Central memory CD4-positive, alpha-beta T cell (primary cell): ENCODE measurements at places on chromosomes 5 and 9.

DNA sequence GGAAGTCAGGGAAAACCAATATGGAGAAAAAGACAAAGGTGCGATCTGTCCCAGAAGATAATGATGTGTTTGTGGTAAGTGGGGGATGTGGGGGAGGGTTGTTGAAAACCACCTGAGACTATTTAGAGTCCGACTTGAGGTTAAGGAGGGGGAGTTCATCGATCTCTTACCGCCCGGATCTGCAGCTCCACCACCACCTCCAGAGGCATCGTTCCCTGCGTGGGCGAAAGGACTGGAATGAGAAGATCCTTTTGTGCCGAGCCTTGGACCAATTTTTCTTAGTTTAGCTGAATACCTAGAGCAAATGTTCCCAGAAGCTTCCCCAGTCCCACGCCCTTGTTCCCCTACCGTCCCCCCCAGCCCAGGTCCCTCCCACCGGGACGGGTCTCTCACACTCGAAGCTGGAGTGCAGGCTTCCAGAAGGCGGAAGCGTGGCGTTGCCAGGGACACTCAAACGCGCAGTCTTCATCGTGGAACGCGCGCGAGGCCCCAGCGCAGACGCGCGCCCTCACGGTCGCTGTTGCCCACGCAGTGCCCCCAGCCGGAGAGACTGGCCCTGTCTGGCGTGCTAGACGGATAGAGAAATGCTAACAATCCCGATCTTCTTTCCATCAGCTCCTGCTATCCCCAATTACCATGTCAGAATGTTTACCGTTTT lies at the start of gene SPATA6L:
SPATA6L (minus strand) TSS at position 439 of the 658 bp plus-strand sequence; CDS start at position 209, 230 bp downstream.
- peak; percentile 22 for DNase-seq

DNA sequence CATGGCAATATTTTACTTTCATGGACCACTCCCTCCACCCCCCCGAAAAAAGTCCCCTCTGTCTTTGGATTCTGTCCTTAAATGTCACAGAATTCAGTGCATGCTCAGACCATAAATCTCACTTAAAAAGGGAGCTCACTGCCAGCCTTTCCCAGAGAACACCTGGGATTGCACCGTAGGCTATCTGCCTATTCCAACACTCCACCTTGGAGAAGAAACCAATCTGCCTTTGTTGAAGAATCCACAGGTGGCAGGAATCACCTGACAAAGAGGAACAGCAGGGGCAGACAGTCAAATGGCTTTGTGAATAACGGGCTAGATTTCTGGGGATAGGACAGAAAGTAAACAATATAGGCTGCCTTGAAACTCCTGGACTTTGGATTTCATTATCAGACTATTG lies 306.7 kb upstream of the BRINP1 start:
- no peak for DNase-seq

- DNase-seq, result no peak
Measured at GRCh38 chr5:175214152-175214551, 229.8 kb downstream of the DRD1 start.

GRCh38 chr5:139185589-139185988 lies 12.6 kb downstream of the SIL1 start:
- DNase-seq, result no peak

DNA sequence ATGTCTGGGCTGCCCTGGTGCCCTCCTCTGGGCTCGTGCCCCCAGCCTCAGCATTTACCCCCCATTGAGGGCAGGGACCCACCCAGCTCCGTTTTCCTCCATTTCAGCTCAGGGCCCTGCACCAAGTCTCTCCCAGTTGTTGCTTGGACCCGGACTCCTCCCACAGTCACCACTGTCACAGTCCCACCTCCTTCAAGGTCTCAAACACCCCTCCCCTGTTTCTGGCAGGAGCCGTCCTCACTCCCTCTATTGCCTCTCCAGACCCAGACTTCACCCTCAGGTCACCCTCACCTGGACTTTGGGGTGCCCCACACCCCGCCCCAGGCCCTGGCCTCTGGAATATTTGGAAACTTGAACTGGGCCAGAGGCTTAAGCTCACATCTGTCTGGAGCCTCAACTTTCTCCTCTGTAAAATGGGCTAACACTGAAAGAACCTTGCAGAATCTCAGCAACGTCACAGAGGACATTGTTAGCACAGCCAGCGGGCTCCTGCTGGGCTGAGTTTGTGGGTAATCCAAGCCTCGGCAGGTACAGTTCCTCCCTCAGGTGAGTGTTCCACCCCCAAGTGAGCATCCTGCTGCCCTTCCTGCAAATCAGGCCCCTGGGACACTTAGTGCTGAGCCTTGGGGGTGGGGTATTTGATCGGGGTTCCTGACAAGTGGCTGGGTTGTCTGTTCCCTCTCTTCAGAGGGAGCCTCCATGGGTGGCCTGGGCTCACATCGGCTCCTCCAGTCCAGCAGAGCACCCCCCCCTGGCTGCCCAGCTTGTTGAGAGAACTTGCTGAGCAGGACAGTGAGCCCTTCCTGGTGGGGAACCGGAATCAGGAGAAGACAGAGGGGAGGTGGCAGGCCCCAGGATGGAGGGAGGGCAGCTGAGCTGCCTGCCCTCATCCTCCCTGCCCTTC lies 130.1 kb downstream of the C9orf50 start:
- DNase-seq, result no peak

- DNase-seq, result no peak
Measured at GRCh38 chr9:21854594-21854993, 52.2 kb downstream of the MTAP start.

- no peak for DNase-seq
Measured at GRCh38 chr9:120308495-120308894, 271.5 kb downstream of the CDK5RAP2 start.

GRCh38 chr5:73998489-73998888 lies 372.5 kb downstream of the ARHGEF28 start:
- DNase-seq, result no peak

GRCh38 chr5:98217138-98217537 lies 556.3 kb upstream of the RGMB start:
- no peak for DNase-seq

DNA sequence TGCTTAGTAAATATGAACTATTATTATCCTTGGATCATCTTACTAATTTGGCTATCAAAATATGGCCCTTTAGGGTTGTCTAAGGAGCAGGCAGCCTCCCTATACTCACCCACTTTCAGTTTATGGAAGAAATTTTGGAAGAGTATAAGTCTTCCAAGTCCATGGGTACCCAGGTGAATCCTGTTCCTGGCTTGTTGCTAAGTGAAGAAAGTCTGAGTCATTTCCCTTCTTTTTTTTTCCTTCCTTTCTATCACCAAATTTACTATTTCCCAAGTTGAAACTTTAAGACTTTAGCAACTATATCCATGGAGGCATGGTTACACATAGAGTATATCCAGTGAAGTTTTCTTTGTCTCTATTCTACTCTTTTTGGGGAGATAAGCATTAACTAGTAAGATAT lies 184.0 kb upstream of the ACTBL2 start:
- DNase-seq, result no peak

GRCh38 chr5:94693043-94693822 lies 74.8 kb downstream of the SLF1 start:
- peak; percentile 13 for DNase-seq

- DNase-seq, result no peak
Measured at GRCh38 chr9:33223696-33224095, 16.3 kb upstream of the SPINK4 start.

- DNase-seq, result no peak
Measured at GRCh38 chr9:1044643-1045042, 5.5 kb upstream of the DMRT2 start.

DNA sequence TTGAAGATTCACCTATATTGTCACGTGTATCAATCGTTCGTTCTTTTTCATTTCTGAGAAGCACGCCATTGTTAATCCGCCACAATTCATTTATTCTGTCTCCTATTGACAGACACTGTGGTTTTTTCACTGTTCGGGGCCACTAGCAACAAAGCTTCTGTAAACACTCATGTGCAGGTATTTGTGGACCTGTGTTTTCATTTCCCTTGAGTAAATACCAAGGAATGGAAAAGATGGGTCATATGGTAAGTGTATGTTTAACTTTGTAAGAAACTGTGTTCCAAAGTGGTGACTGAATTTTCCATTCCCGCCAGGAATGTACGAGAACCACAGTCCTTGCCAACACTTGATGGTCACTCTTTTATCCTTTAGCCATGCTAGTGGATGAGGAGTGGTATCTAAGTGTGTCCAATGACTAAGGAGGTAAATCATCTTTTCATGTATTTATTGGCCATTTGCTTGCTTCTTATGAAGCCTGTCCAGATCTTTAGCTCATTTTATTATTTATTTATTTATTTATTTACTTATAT lies 10.7 kb downstream of the ABO start:
- no peak for DNase-seq

DNA sequence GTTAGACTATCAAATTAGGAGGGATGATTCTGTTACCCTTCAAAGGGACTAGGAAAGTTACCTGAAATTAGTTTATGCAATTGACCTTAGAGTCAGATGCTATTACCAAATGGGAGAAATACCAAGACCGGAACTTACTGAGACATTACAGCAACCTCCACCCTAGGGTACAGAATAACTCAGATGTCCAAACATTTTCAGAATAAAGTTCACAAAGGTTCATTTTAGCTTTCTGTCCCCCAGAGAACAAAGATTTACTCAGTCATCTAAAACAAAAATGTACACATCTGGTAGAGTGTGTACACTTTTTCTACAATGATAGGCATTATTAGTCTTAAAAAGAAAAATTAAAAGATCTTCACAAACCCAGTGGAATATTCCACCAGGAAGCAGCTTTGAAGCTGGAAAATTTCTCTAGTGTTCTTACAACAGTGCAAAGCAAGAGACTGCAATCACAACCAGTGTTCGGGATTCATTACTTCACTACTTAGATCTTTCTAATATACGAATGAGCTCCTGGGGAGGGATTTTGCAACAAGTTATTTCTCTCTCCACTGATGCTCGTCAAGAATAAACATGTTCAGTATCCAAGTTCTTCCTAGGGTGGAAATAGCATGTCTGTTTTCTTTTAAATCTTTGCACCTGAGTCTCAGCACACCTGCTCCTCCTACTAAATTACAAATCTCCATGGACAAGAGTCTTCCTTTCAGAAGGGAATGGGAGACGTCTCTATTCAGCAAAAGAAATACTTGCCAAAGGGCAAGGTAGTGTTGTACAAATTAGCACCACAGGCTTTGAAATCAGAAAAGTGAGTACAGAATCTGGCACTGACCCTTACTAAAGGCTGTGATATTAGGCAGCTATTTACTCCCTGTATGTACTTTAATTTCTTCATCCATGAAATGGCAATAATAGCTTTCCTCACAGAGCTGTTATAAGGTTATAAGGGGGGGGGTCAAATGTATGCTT lies 8.8 kb downstream of the ETF1 start:
- DNase-seq, result no peak

DNA sequence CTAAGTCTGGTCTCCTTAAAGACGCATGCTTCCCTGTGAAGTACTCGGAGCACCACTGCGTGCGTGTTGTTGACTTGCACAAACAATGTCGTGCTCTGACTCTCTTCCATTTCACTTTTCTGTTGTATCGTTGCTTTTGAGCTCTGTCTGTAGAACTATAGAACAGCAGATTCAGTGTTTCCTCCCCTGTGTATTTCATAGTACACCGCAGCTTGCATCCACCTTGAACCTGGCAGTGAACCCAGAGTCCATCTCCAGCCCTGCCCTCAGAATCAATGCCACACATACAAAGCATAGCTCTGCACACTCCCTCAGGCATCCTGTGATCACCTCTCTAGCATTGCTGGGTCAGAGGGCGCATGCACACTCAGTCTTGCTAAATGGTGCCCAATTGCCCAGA lies 37.2 kb upstream of the ADAMTS2 start:
- no peak for DNase-seq

GRCh38 chr5:137989419-137989818 lies 43.5 kb downstream of the FAM13B start:
- DNase-seq, result no peak

GRCh38 chr9:114271556-114272510 lies 51.1 kb upstream of the ORM1 start:
- no peak for DNase-seq

DNA sequence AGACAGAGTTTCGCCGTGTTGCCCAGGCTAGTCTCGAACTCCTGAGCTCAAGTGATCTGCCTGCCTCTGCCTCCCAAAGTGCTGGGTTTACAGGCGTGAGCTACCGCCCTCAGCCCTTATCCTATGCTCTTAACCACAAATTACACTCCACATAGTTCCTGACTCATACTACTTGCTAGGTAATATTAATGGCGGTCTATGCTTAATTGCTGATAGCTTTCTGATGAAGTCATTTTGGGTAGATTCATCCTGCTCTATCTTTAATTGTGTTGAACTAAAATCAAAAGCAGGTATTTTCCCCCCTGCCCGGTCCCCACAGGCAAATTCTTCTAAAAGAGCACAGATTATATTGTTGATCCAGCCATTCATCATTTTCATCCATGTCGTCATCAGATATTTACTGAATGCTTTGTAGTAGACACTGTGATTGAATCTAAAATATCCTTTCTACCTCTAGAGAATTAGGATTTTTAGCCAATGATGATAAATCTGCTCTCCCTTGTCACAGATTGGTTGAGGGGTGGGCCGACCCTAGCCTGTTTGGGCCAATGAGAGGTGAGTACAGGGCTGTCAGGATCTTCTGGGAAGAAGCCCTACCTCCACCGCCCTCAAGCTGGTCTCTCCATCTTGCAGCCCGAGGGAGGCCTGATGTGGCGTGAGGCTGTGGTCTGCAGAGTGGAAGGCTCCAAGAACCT lies 144.8 kb downstream of the NR3C1 start:
- no peak for DNase-seq

DNA sequence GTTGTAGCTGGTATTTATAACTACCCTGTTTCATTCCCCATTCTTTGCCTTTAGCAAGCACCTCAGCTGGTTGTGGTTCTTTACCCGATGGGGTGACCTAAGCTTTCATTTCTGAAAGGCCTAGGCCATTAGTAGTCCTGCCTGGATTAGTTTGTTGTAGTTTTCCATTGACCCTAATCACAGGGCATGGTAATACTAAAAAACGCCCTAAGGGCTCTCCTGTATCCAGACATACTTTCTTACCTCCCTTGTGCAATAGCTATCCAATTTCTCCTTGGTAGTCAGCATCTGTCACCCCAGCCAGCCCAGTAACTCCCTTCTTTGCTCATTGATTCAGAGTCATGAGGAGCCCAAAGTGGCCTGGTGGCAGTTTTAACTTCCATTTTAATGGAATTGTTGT lies 24.0 kb downstream of the TMOD1 start:
- no peak for DNase-seq

DNA sequence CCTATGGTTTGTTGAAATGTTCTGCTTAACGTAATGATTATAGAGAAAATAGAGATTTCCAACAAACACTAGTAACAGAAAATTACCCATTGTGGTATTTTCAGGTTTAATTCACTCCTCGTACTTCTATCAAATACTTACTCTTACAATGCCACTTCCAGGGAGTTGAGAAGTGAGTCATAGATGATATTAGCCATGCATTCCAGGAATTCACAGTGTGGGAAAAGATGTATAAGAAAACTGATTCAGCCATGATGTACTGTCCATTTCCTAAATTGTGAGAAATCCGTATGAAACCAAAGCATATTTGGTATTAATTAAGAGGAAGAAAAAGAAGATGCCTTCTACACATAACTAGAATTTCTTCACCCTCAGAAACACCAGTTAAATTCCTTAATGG lies 1854.6 kb upstream of the WWC1 start:
- DNase-seq, result no peak

GRCh38 chr5:138972230-138972629 lies 97.1 kb upstream of the LRRTM2 start:
- no peak for DNase-seq

GRCh38 chr9:114856942-114857315 lies 51.1 kb upstream of the TNFSF15 start:
- no peak for DNase-seq
